ENCODE measurements at places on chromosomes 3 and 15. TPM values are rescaled to one million over a fixed set of nuclear protein-coding genes. Genes with fewer than 3 reads are reported as not detected.

HYAL3 gene
- 2.8 TPM for polyA plus RNA-seq

RETNLB gene
- not detected for polyA plus RNA-seq

CRYBG3 gene
- polyA plus RNA-seq, result 23.6 TPM

CLDN11 gene
- 210 TPM for polyA plus RNA-seq

ACTC1 gene
- polyA plus RNA-seq, result 1.0 TPM

CNTN6 gene
- polyA plus RNA-seq, result 2.9 TPM

TUSC7 gene
- not detected for polyA plus RNA-seq

- DNase-seq, result no peak
These were observed 645.5 kb downstream of the RBMS3 start for GRCh38 chr3:29926378-29926777.

- no peak for DNase-seq
These were observed 249.9 kb downstream of the CADM2 start for GRCh38 chr3:85208650-85209049.

DNA sequence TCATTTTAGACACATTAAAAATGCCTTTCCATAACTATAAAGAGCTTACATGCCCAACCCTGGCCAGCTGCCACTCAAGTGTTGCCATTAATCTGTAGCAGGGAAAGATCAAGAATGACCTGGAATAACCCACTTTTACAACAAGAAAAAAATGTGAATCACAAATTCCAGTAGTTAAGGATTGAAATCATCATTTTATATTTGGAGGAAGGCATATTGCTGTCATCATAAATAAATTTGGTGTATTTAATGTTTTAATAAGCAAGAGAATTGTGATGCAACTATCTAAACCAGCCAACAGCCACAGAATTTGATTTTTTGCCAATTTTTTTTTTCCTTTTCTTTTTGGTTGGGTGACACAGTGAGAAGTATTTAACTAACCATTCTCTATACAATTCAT is 240.0 kb upstream of the SEMA6D start:
- DNase-seq, result no peak

DNA sequence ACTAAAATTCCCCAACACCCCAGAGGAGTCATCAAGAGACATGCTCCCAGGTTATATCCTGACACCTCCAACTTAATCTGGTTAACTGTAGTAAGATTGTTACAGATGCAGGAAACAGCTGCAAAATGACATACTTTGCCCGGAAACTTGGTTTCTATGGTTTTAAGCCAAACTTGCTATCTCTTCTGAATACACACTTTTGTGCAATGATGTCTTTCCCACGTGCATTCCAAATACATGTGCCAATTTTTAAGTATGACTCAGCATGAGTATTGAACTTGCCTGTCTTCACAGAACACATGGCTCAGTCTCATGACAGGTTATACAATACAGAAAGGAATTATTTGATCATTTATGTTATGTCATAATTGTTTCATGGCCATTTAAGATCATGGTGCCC is 207.0 kb upstream of the DCBLD2 start:
- DNase-seq, result no peak

DNA sequence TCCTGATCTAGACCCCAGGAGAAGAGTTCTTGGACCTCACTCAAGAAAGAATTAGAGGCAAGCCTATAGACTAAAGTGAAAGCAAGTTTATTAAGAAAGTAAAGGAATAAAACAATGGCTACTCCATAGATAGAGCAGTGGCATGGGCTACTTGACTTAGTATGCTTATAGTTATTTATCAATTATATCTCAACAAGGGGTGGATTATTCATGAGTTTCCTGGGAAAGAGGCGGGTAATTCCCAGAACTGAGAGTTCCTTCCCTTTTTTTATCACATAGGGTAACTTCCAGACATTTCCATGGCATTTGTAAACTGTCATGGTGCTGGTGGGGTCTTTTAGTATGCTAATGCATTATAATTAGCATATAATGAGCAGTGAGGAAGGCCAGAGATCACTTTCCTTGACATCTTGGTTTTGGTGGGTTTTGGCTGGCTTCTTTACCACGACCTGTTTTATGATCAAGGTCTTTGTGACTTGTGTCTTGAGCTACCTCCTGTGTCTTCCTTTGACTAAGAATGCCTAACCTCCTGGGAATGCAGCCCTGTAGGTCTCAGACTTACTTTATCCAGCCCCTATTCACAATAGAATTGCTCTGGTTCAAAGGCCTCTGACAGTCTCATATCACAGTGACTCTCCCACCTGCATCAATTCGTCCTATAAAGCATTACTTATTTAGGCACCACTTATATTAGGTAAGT is 35.3 kb upstream of the PLSCR2 start:
- no peak for DNase-seq

DNA sequence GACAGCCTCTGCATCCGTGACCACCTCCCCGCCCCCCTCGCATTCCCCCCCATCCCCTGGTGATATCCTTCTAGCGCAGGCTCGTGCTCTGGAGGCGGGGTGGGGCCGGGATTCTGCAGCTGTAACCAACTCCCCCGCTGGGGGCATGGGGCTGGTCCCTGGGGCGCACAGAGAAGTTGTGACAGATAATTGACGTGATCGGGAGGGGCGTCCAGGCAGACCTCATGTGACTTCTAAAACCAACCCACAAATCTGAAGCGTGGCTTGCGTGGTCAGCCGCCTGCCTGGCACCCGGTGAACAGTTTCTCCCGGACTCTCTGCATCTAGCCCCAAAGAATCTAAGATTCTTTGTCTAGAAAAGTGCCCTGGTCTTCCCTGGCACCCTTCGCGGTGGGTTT is 100.6 kb upstream of the IGF1R start:
- no peak for DNase-seq

DNA sequence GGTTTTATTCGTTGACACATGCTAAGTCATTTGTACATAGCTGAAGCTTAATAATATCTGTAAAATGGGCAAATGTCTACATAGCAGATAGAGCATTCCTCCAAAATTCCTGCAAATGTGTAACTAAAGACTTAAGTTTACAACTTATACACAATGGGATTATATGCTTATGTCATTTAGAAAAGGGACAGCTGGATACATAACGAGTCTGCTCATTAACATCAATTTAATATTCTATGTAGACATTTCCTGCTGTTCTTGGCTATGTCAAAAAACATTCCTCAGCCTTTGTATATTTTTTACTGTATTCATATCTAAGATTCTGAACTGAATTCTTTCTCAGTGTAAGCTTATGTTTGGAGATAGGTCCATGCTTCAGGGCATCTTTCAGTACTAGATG is 762.2 kb downstream of the NR2F2 start:
- DNase-seq, result no peak

DNA sequence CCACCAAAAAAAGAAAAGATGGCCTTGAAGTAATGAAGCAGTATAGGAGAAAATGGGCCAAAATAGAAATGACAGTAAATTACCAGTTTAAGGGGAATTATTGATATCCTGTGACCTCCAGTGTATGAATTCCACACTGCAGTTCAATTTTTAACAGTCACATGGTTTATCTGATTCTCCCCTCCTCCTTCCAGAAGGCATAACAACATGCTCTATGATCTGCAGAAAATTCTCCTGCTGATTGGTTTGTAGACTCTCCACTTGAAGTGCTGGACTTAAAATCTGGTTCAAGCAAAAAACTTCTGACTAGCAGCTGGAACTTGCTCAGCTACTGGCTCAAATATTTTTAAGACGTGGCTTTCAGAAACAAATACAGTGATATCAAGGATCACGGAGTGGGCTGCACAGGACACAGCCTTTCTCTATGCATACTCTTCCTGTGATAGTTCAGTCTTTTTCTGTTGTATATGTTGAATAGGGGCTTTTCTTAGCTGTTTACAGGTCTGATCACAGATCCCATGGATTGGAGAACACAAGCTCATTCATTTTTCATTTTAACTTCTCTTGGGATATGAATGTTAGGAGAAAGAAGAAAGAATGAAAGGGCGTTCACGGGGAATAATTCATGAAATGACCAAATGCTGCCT is 211.5 kb downstream of the LSAMP start:
- no peak for DNase-seq

- no peak for DNase-seq
These were observed 40.9 kb upstream of the LDHAL6B start for GRCh38 chr15:59165726-59166125.

DNA sequence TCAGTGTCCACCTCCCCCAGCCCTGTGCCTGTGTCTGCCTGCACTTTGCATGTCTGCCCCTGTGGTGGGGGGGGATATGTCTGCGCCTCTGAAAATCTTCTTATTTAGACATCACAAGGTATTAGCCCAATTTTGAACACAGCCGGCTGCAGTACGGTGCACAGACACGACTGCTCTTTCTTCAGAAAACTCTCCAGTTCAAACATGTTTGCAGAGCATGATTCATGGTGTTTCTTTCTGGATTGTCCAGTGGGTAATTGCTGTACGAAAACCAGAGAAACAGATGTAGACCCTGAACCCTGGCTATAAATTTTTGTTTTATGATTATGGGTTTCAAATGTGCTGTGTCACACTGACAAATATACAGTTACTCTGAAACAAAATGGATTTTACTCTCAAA is 3.4 kb upstream of the RARB start:
- no peak for DNase-seq

DNA sequence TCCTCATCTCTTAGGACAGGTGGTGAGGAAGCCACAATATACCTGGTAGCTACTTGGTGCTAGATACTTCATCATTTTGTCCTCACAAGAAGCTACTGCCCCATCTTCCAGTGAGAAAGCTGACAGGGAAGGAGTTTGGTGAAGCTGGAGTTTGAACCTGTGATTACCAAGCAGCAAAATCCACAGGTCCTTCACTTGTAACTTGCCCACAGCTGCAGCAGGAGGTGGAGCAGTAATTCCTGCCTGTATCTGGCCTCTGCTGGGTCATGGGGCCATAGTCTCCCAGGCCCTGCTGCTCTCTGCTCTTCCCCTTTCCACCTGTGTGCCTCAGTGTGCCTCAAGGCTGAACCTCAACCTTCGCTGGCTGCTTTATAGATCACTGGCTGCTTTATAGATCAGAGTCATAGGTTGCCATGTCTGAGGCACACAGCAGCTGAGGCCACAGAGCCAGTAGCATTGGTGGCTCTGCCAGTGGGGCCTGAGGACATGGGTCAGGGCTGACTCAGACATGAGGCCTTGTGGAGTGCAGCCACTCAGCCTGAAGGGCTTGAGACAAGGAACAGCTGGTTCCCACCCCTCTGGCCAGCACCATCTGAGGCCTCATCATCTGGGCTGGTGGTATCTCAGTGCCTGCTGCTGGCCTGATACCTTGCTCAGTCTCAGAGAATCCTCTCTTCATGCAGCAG is 11.1 kb upstream of the CHRNB4 start:
- no peak for DNase-seq

GRCh38 chr3:117499189-117499870 is 789.8 kb downstream of the TUSC7 start:
- DNase-seq, result no peak

DNA sequence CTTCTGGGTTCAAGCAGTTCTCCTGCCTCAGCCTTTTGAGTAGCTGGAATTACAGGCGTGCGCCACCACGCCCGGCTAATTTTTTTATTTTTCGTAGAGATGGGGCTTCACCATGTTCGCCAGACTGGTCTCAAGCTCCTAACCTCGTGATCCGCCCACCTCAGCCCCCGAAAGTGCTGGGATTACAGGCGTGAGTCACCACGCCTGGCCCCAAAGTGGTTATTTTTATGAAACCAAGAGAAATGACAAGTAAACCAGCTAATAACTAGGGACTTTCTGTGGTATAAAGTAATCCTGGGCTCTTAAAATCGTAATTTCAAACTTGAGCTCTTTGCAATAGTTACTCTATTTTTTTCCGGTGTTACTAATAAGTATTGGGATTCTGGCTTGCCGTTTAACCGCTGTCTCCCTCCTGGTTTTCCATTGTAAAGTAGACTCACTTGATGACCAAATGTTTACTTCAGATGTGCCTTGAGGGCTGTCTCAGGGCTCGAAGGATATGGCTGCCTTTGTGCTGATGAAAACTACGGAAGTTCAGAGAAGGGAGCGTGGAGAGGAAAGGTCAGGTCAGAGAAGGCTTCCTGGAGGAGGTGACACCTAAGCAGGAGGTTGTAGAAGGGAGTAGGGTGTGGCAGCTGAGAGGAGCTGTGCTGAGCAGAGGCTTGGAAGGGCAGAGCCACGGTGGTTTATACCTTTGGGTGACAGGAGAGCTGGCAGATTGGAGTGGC is 4.2 kb downstream of the ZSCAN2 start:
- DNase-seq, result no peak

DNA sequence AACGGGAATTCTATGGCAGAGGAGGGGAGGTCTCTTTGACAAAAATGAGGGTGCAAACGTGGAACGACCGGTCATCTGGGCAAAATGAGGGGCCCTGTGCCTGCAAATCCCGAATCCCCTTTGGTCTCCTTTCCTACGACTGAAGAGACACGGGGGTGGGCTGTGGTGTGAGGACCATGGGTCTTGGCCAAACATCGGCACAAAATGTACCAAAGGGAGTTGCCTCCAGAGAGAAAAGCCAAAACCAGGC is 498 bp downstream of the ZNF280D start:
- DNase-seq, result no peak

- no peak for DNase-seq
These were observed 193.9 kb downstream of the ADAMTS17 start for GRCh38 chr15:100147828-100148227.

GRCh38 chr3:7407107-7407506 is 546.2 kb downstream of the GRM7 start:
- no peak for DNase-seq

DNA sequence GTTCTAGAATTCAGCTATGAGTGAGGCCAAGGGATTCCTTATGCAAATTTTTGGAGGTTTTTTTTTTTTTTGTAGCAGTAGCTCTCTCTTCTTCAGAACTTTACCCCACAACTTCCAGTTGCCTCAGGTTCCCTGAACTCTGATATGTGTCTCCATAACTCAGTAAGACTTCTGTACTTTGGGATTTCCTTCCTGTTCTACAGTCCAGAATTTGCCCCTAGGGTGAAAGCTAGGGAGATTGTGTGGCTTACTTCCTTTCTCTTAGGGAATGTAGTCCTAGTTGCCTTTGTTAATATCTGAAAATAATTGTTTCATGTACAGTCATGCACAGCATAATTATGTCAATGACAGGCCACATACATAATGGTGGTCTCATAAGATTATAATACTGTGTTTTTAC is 30.8 kb downstream of the LRRC28 start:
- no peak for DNase-seq

GRCh38 chr3:140332131-140332530 is 345.7 kb upstream of the TRIM42 start:
- no peak for DNase-seq

DNA sequence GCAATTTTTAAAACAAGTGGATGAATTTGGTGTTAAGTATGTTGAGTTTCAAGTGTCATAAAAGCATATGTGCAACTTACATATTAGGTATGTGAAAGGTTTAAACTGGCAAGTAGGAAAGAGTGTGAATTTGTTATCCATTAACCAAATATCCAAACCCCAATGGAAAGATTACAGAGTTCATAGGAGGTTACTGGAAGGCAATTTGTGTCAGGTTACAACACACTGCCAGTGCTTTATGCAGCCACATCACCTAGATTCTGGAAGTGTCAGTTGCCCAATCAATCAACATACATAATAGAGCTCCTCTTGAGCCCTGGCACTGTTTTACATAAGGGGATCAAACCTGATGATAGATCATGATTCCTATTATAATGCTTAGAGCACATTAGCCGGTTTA is 261.0 kb downstream of the ROBO1 start:
- no peak for DNase-seq

Data from left renal cortex interstitium (tissue), 4 donors.